ENCODE measurements at places on chromosomes 1 and 21.
A peak's percentile ranks its signal among the peaks of the same experiment; 100 is the strongest.

DNA sequence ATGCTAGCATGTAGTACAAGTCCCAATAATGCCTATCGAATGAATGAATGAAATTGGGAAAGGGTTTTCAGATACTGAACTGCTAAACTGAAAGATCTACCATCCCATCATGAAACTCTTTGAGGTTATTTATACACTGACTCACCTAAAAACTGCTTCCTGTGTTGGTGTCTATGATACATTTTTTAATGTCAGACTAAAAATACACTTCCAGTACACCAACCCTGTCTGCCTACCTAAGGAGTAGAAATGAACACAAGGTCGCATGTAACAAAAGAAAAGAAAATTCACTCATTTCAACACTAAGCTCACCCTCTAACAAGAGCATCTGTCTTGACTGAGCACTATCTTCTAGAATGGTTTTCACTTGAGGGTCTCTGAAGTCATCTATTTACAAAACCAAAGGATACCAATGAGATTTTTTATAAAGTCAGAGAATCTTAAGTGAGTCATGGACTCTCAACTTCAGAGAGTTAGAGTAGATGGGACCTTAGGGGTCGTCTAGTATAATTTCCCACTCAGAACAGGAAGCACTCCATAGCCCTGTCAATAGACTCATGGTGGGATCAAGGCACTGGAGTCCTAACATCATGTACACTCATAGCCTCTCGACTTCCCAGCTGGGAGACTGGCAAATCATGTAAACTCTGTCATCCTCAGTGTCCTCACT is 53.4 kb downstream of the WLS start:
- DNase-seq: no peak

GRCh38 chr1:245325922-245326795 is 171.4 kb downstream of the KIF26B start:
- no peak for DNase-seq

DNA sequence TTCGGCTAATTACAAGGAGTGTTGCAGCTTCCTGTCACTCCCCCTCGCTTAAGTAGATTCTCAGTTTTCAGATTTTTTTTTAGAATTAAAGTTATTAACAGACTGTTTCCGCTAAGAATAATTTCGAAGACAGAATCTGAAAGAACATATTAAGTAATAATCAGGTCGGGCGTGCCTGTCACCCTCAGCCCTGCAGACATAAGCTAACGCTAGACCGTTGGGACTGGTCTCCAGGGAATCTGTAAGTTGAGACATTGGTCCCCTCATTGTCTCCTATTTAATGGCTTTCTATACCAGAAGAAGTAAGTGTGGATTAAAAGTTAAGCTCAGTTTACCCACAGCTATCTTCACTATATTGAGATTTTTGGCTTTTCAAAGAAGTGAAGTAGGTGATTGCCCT is 14.5 kb downstream of the NMNAT1 start:
- DNase-seq: no peak

DNA sequence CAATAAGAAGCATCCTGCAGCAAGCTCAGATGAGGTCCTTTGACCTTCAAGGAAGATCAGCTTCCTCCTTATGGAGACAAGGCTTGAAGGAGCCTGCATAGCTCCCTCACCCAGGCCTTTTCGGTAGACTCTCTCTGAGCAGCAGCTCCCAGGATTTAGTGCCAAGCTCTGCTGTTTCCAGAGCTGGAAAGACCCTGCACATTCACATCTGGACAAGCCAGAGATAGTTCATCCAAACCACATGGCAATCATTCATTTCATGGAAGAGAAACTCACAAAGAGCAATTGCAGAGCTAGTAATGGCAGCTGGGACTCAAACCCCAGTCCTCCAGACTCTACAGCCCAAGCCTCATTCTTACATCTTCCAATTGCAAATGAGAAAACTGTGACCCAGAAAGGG is 76.4 kb upstream of the EDN2 start:
- DNase-seq: no peak

- DNase-seq: peak; percentile 19
These were observed 776 bp downstream of the ITSN1 start for GRCh38 chr21:33642896-33643657.

- DNase-seq: no peak
These were observed 62.5 kb downstream of the TBX15 start for GRCh38 chr1:118925651-118926050.

Data from OCI-LY7 (cell line).